ENCODE measurements at places on chromosomes 16 and 17.

DNA sequence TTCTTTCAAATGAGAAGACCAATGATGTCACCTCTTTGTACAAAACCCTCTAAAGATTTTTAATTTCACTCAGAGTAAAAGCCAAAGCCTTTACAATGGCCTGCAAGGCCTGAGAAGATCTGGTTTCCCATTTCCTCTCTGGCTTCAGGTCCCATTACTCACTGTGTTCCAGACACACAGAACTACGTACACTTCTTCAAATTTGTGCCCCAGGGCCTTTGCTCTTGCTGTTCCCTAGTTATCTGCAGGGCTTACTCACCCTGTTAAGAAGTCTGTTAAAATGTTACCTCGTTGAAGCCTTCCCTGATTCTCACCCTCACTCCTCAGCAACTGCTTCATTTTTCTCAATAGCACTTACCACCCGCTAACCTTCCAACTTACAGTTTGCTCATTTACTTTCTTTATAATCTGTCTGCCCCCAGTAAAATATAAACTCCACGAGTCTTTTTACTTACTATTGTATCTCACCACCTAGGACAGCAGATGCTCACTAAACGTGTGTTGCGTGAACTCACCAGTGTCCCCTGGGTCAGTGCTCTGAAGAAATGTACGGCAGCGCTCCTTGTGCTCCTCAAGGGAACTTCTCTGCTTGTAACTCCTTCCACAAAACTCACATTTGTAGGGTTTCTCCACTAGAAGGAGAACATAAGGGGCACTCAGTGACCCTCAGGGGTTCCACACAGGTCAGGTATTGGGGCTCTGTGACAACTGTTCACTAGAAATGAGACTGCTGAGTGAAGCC is 50.2 kb downstream of the GRB7 start:
- H3K36me3 ChIP-seq, result no peaks in the 10 kb centered on the region
- peaks cover 3% of the 10 kb centered on the region for H3K27me3 ChIP-seq
- no peak overlapping the region for H3K27ac ChIP-seq
- H3K4me1 ChIP-seq, result no peaks in the 10 kb centered on the region

- no peak for DNase-seq
- H3K27ac ChIP-seq, result no peak overlapping the region
- no peaks in the 10 kb centered on the region for H3K36me3 ChIP-seq
- H3K4me1 ChIP-seq, result no peaks in the 10 kb centered on the region
- H3K27me3 ChIP-seq, result no peaks in the 10 kb centered on the region
Measured at GRCh38 chr16:35631261-35631945, 2172.0 kb downstream of the TP53TG3F start.

- H3K4me3 ChIP-seq, result no peak overlapping the region
- no peaks in the 10 kb centered on the region for H3K36me3 ChIP-seq
- DNase-seq, result no peak
- H3K4me1 ChIP-seq, result no peaks in the 10 kb centered on the region
- H3K27me3 ChIP-seq, result no peaks in the 10 kb centered on the region
Measured at GRCh38 chr16:61128545-61129323, 907.5 kb downstream of the CDH8 start.

- DNase-seq, result no peak
- no peaks in the 10 kb centered on the region for H3K27me3 ChIP-seq
- H3K4me3 ChIP-seq, result no peak overlapping the region
- no peaks in the 10 kb centered on the region for H3K4me1 ChIP-seq
- H3K27ac ChIP-seq, result no peak overlapping the region
Measured at GRCh38 chr16:77041468-77041867, 149.5 kb upstream of the MON1B start.

- no peaks in the 10 kb centered on the region for H3K36me3 ChIP-seq
- no peak overlapping the region for H3K4me3 ChIP-seq
- no peak overlapping the region for H3K27ac ChIP-seq
- peaks cover 39% of the 10 kb centered on the region for H3K4me1 ChIP-seq
- DNase-seq, result no peak
Measured at GRCh38 chr17:61397086-61397842, 2.4 kb upstream of the TBX2 start.
